Neural crest cell (in vitro differentiated cells): ENCODE measurements at places on chromosomes 2 and 18. TPM values are rescaled to one million over a fixed set of nuclear protein-coding genes. Genes with fewer than 3 reads are reported as not detected.

The AFF3 gene
- total RNA-seq, result 20.9 and 25.7 TPM in 2 replicates

The FRZB gene
- total RNA-seq, result 32.9 and 33.4 TPM in 2 replicates

The RAB17 gene
- not detected in 2 replicates for total RNA-seq

The GKN1 gene
- total RNA-seq, result not detected in 2 replicates

The WNT10A gene
- not detected in 2 replicates for total RNA-seq

The ANKRD53 gene
- total RNA-seq, result 1.2 and 1.7 TPM in 2 replicates

The CAPN13 gene
- not detected in 2 replicates for total RNA-seq

The IL37 gene
- 0.40 TPM in 1 of 2 replicates, not detected in the other for total RNA-seq

The TBR1 gene
- total RNA-seq, result 0.05 and 0.09 TPM in 2 replicates

The SERPINB12 gene
- total RNA-seq, result not detected in 2 replicates

- no peak overlapping the region for H3K27ac ChIP-seq
- H3K27me3 ChIP-seq, result no peaks in the 10 kb centered on the region
- H3K36me3 ChIP-seq, result no peaks in the 10 kb centered on the region
- DNase-seq, result no peak
- no peak overlapping the region for H3K4me3 ChIP-seq
Observed at GRCh38 chr2:38515155-38516074, 87.3 kb downstream of the HNRNPLL start.

- H3K4me3 ChIP-seq, result no peak overlapping the region
- no peak for DNase-seq
- H3K27ac ChIP-seq, result no peak overlapping the region
- peaks cover 17% of the 10 kb centered on the region for H3K36me3 ChIP-seq
- no peaks in the 10 kb centered on the region for H3K27me3 ChIP-seq
- H3K4me1 ChIP-seq, result no peaks in the 10 kb centered on the region
Observed at GRCh38 chr18:8635087-8635486, 25.9 kb downstream of the RAB12 start.

DNA sequence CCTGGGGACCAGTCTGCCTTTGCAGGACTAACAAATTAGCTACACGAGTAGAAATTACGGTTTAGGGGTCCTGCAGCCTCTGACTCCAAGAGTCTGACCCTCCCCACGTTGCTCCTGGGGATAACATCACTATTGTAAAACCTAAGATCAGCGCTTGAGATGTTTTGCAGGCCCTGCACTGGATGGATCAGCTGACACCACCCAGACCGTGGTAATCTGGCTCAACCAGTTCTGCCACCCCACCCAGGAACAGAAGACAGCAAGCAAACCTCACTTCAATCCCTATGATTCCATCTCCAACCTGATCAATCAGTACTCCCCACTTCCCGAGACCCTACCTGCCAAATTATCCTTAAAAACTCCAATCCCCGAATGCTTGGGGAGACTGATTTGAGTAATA lies 31.7 kb downstream of the NGEF start:
- no peak overlapping the region for H3K4me3 ChIP-seq
- no peaks in the 10 kb centered on the region for H3K36me3 ChIP-seq
- peaks cover 6% of the 10 kb centered on the region for H3K4me1 ChIP-seq
- peaks cover 15% of the 10 kb centered on the region for H3K27me3 ChIP-seq
- no peak overlapping the region for H3K27ac ChIP-seq

DNA sequence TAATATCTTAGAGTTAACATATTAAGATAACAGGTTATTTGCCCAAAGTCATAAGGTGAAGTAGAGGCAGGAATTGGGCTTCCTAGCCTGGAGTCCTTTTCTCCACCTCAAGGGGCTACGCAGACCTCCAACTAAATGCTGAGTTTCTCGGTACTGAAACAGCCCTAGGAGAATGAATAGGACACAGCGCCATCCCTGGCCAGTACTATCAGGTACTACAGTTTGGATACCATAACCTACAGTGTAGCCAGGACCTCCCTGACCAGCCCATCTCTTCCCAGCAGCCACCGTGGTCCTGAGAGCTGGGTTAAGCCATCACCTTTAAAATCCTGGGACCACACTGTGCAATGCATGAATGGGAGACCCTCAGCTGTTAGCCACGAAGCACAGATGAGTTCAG lies 15.7 kb downstream of the CASP8 start:
- H3K4me3 ChIP-seq, result no peak overlapping the region
- H3K4me1 ChIP-seq, result no peaks in the 10 kb centered on the region
- H3K27me3 ChIP-seq, result no peaks in the 10 kb centered on the region
- no peaks in the 10 kb centered on the region for H3K36me3 ChIP-seq
